MG63 (cell line): ENCODE measurements at places on chromosomes 11 and 22.

DNA sequence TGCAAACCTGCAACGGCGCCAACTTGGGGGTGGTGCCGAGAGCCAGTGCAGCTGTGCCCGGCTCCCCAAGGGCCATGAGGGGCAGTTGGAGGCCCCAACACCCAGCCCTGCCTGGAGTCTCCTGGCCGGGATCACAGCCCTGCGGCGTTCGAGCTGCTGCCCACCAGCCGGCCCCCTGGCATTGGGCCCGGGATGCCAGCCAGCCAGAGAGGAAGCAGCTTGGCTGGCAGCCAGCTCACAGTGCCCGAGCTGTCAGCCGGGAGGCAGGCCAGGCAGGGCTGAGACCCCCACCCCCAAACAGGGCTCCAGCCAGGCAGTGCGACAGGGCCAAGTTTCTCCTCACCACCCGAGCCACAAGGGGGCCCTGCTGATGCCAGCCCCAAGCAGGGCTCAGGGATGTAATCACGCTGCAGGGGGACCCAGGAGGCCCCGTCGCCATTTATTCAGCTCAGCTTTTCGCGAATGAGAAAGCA is 26.0 kb upstream of the TCF20 start:
- DNase-seq = peak; percentile 81

DNA sequence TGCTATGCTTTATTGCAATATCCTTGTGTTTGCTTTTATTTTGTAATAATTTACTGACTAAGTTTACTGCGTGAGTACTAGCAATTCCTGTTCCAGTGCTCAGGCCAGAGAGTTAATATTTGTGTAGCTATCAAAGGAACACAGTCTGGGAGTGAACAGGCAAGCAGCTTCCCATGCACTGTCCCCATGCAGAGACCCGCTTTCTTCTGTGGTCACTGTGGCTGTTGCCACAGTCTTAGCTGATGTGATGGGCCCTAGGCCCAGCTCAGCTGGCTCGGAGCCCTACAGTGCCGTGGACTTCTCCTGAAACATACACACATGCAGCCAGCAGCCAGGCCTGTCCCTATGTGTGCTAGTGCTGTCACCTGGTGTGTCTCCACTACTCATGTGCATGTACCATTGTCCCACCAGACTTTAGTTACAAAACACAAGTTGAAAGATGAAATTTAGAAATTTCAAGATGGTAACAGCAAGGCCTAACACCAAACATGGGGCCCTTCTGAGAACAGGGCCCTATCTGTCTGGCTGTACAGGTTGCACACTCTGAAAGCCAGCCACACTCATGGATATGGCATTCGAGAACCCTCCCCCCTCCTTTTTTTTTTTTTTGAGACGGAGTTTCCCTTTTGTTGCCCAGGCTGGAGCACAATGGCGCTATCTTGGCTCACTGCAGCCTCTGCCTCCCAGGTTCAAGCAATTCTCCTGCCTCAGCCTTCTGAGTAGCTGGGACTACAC is 12.3 kb upstream of the SCUBE2 start:
- no peak for DNase-seq

DNA sequence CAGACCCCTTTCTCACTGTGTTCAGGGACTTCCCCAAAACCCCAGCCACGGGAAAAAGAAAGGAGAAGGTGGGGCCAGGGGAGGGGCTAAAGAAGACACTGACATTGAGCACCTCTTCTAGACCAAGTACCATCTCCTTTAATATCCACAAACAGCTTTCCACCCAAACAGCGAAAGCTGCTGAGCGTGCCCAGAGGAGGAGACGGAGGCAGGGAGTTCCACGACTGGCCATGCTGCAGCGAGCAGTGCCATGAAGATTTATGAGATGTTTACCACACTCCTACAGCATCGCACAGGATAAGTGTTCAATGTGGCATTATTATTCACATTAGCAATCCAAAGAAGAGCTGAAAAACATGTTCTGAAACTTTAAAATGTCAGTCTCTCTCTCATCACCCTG is 127.4 kb downstream of the LARGE1 start:
- DNase-seq = no peak

DNA sequence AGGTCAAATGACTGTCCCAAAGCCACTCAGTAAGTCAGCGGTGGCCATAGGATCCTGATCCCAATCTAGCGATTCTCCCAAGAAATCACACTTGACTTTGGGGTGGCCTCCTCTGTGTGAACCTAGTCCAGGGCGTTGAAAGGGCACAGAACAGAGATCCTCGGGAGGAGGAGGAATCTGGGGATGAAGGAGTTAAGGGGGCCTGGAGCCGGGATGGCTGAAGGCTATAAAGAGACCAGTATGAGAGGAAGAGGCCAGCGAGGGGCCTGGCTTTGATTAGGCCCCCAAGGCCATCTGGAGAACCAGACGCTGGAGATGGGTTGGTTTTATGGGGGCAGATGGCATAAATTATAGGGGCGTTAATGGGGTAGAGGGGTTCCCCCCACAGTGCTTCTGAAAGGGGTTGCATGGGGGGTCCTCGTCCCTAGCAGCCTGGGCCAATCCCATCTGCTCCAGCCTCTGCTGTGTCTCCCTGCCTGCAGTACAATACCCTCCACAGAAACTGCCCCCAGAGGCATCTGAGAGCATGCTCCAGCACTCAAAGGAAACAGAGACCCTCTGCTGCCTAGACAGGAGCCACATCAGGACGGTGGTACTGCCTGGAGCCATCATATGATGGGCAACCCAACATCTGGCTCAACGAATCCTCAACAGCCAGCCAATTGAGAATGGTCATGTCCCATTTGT is 35.2 kb upstream of the TRIM29 start:
- no peak for DNase-seq

DNA sequence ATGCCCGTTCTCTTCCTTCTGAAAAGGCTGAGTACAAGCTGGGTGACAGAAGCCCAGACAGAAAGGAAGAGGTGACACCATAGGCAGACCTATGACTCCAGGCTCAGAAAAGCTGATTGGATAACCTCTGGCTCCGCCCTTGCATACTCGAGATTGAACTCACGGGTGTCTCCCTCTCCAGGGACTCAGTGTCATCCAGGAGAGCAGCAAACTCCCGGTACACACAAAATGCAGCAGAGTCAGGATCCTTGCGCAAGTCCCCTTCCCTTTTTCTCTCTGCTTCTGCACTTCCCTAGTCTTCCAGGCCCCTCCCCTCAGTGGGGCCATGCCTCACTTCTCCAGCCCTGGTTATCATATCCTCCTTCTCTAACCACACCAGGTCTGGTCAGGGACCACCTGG is 9.8 kb downstream of the SCN4B start:
- no peak for DNase-seq

- DNase-seq = no peak
Observed at GRCh38 chr11:8512547-8512946, 81.5 kb downstream of the STK33 start.

DNA sequence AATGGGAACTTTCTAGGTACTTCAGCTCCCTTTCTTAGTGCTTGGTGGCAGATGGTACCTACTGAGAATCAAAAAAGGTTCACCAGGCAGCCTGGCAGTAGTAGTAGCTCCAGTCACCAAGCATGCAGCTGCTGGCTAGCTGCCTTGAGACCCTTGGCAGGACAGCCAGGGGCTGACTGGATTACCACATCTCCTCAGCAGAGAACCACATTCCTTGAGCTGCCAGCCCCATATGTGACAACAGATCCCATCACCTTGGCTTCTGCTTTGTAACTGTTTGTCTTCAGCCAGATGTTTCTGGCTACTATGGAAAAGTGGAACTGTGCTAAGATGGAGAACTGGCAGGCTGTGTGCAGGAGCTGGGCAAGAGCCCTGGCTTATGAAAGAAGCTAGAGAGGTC is 39.6 kb upstream of the CHRM4 start:
- no peak for DNase-seq

- DNase-seq = no peak
Observed at GRCh38 chr11:60918939-60919265, 4.9 kb downstream of the TMEM109 start.

DNA sequence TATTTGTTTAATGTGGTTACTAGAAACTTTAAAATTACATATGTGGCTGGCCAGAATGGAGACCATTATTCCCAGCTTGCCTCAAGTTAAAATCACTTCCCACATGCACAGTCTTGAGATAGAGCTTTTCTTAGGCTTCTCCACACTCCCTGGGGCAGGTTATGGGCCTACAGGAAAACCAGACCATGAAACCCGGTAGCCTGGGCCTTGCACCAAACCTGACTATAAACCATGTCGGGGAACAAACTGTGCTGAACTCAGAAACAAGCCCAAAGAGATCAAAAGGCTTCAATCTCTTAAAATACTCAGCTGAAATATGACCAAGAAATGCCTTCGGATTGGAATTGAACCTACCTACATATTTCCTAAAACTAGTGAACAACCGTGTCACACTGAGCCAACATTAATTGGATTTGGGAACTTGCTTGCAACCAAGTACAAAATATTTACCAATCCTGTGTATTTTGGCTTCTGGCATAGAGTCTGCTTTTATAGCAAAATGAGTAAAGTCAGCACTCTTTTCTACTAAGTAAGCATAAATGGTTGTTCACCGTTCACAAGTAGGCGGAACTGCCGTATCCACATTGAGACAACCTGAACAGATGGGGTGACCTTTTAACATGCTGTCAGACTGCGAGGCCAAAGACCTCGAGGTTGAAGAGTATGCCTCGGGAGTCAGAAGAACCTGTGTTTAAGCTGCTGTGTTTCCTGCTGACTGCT is 199.5 kb downstream of the FAM76B start:
- no peak for DNase-seq

GRCh38 chr11:117930668-117931330 is 1.6 kb upstream of the TMPRSS13 start:
- no peak for DNase-seq

- DNase-seq = no peak
Observed at GRCh38 chr22:35900483-35901168, 128.0 kb downstream of the RBFOX2 start.

GRCh38 chr11:73951797-73952196 is 971 bp downstream of the DNAJB13 start:
- DNase-seq = no peak

GRCh38 chr11:83031127-83031526 is 40.6 kb downstream of the RAB30 start:
- DNase-seq = no peak

DNA sequence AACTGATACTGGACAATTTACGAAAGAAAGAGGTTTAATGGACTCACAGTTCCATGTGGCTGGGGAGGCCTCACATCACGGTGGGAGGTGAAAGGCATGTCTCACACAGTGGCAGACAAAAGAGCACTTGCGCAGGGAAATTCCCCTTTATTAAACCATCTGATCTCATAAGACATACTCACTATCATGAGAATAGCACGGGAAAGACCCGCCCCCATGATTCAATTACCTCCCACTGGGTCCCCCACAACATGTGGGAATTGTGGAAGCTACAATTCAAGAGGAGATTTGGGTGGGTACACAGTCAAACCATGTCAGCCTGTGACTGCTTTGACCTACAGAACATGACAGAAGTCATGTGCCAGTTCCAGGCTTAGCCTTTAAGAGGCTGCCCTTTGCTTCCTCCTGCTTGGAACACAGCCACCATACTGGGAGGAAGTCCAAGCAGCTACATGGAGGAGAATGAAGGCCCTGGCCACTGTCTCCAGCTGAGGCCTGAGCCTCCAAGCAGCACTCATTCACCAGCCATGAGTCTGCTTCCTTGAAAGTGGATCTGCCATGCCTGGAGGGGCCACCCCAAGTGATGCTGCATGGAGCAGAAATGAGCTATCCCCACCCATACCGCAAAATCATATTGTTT is 10.9 kb upstream of the GAL start:
- DNase-seq = peak; percentile 76

GRCh38 chr11:118046964-118047700 is 29.7 kb upstream of the TMPRSS4 start:
- no peak for DNase-seq

DNA sequence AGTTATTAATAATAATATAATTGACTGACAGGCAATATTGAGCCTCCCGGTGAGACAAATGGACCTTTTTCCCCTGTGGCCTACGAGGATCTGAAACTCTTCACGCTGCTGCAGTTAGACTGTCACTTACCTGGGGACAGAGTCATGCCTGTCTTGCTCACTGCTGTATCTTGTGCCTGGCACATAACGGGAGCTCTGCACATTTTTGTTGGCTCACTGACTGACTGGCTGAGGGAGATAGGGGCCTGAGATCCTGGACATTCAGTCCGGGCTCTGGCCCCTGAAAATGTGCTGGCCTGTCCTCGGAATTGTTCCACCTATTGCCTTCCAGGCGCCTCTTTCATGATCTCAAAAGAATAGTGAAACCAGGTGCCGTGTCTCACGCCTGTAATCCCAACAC is 743 bp upstream of the CD3D start:
- DNase-seq = no peak

- no peak for DNase-seq
Observed at GRCh38 chr22:39658367-39658766, 87.8 kb downstream of the CACNA1I start.

DNA sequence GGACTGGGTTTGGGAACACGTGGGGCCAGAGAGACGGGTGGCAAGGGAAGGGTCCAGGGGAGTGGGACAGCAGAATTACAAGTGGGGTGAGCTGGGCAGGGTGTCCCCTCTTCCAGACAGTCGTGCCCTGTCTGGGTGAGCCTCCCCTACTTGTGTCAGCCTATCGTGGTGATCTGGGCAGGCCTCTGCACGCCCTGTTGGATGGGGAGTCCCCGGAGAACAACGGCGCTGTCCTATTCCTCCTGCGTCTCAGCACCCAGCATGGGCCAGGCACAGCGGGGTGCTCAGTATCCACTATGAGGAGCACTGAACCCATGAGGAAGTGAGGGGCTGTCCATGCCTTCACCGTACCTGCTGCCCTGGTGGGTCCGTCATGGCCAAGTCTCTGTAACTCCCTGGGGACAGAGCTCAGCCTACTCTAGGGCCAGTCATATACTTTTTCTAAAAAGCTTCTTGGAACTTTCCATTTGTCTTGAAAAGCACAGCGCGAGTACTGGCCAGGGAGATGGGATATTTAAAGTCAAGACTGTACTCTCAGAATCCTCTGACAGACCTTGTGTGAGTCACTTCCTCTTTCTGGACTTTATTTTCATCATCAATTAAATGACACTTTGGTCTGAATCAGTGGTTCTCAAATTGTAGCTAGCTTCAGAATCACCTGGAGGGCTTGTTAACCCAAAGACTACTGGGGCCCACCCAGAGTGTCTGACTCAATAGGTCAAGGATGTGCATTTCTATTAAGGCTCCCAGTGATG is 81.7 kb upstream of the NECTIN1 start:
- no peak for DNase-seq

GRCh38 chr11:77400271-77400670 is 73.6 kb downstream of the PAK1 start:
- DNase-seq = no peak

- DNase-seq = no peak
Observed at GRCh38 chr11:5528495-5528894, 12.0 kb upstream of the UBQLNL start.

- DNase-seq = no peak
Observed at GRCh38 chr11:7605186-7605943, 67.9 kb downstream of the CYB5R2 start.

- no peak for DNase-seq
Observed at GRCh38 chr11:72309074-72309598, 65.2 kb upstream of the PHOX2A start.

GRCh38 chr11:46947399-46948077 is 11.0 kb downstream of the CSTPP1 start:
- DNase-seq = no peak

- peak; percentile 93 for DNase-seq
Observed at GRCh38 chr11:3049430-3050243, 7.6 kb downstream of the CARS1 start.
